ENCODE measurements at places on chromosomes 11 and 22. TPM values are rescaled to one million over a fixed set of nuclear protein-coding genes. Genes with fewer than 3 reads are reported as not detected.
A peak's percentile ranks its signal among the peaks of the same experiment; 100 is the strongest.

SOX6 gene
- 20.4 TPM for polyA plus RNA-seq

KRTAP5-2 gene
- 0.42 TPM for polyA plus RNA-seq

GRCh38 chr11:37613031-37613430 is 1015.0 kb upstream of the RAG2 start:
- no peak for DNase-seq

GRCh38 chr11:27672836-27673464 is 27.3 kb downstream of the BDNF start:
- no peak for DNase-seq

DNA sequence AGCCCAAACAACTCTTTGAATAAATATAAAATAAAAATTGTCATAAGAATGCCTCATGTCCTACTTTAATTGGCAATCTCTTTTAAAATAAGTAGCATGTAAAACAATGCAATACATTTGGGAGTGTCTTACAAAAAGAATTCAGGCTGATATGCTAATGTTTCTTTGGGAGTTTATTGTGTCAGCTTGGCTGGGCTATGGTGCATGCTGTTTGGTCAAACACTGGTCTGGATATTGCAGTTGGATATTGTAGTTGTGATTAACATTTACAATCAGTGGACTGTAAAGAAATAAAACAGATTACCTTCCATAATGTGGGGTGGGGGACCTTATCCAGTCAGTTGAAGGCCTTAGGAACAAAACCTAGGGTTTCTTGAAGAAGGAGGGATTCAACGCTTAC is 37.0 kb upstream of the B3GAT1 start:
- DNase-seq = no peak

DNA sequence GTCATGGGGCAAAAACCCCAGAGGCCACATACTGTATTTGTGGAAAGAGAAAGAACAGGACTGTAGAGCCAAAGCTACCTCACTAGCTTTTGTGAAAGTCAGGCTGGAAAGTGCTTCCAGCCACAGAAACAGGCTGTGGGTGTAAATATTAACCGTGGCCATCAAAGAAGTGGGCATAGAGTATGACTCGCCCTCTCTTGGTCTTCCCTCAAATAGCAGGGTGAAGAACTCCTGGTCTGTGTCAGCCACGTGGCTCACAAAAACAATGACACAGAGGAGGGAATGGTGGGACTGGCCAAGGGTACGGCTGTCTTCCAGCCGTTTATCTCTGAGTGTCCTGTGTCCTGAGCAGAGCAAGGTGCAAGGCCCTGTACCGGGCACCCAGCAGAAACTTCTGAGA is 37.6 kb upstream of the UBASH3B start:
- DNase-seq = no peak

RASSF7 gene
- polyA plus RNA-seq = 64.5 TPM

- DNase-seq = no peak
Measured at GRCh38 chr11:57354699-57355098, 16.5 kb downstream of the P2RX3 start.

DNA sequence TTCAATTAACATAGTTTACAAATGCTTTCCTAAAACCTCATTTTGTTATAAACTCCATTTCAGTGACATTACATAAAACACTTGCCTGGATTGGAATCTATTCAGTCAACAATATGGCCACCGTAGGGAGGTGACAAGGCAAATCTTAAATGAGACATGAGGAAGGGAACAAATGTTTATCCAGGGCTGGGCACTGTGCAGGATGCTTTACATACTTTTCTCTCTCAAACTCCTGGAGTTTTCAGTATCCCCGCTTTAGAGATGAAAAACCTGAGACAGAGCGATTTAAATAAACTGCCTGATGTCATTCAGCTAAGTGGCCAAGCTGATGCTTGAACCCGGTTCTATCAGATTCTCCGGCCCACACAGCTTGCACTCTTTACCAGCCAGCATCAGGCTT is 259.9 kb downstream of the CADM1 start:
- DNase-seq = no peak

DDTL gene
- 13.1 TPM for polyA plus RNA-seq

ANKK1 gene
- polyA plus RNA-seq = 0.89 TPM

AMPD3 gene
- polyA plus RNA-seq = 5.6 TPM

GRCh38 chr11:6646918-6647679 is 8.5 kb downstream of the DCHS1 start:
- no peak for DNase-seq

DNA sequence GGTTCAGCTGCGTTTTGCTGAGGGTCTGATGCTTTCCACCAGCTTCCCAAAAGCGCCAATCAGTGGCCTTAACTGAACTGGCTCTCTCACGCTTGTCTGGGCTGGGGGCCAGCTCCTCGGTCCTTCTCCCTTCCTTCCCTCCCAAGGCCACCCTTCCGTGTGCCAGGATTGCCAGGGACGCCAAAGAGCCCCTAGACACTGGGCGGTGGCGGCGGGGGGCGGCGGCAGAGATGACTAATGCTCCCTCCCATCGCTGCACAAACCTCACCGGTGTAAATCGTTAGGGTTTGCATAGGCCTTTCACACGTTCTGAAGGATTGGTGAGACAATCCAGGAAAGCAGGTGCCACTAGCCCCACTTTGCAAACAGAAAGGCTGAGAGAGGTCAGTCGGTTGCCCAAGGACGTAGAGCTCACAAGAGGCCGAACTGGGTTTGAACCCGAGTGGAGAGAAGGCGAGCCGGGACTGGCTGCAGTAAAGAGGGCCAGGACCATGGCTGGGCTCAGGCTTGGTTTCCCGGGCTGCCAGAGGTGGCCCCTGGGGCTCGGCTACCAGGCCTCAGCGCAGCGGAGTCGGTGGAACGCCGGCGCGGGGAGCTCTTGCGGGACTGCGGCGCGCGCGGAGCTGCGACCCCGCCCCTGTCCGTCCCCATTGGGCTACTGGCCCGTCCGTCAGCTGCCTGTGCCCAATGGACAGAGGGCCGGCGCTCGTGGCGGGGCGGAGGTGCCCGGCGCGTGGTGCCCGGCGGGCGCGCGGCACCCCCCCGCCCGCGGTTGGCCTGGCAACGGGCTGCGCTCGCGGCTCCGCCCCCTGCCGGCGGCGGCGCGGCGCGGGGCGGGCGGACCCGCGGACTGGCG is 589 bp upstream of the GNAZ start:
- peak; percentile 86 for DNase-seq

All from renal pelvis (tissue), 12 donors.